SJCRH30 (cell line): ENCODE measurements at places on chromosomes 12 and 14. TPM values are rescaled to one million over a fixed set of nuclear protein-coding genes. Genes with fewer than 3 reads are reported as not detected.

TGM1 gene
- total RNA-seq: 0.05 and 0.20 TPM in 2 replicates

CRACR2A gene
- total RNA-seq: 14.3 and 16.1 TPM in 2 replicates

SYNE3 gene
- 34.1 and 34.5 TPM in 2 replicates for total RNA-seq

GLS2 gene
- total RNA-seq: not detected in 2 replicates

TMEM30B gene
- total RNA-seq: 6.2 and 7.4 TPM in 2 replicates

PZP gene
- total RNA-seq: not detected in 2 replicates

CHST11 gene
- total RNA-seq: 31.8 and 37.0 TPM in 2 replicates
